Fibroblast of skin of left quadriceps (primary cell): ENCODE measurements at places on chromosomes 5 and 9.

DNA sequence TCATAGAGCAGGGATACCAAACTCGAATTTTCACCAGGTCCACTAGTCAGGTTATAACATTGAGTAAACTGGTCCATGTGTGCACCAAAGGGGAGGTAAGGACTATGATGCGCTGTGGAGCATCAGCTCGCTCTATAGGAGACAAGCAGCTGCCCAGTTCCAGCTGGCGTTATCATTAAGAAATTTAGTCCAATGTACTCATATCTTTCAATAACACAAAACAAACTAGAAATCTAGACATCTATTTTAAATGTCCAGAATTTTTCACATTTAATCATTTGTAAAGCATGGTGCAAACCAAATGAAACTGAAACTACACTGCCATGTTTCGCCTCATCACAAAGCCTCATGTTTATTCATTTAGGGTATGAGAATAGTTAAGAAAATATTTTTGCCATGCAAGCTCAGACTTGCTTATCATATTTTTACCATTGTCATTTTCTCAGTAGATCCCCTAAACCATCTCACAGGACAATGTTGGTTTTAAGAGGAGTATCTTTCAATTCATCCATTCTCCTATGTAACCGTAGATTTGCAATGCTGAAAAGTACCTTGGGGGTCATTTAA lies 50.9 kb downstream of the ZNF474 start:
- no peak for DNase-seq

- DNase-seq: no peak
These were observed 3.7 kb upstream of the DENND1A start for GRCh38 chr9:123933440-123934212.

DNA sequence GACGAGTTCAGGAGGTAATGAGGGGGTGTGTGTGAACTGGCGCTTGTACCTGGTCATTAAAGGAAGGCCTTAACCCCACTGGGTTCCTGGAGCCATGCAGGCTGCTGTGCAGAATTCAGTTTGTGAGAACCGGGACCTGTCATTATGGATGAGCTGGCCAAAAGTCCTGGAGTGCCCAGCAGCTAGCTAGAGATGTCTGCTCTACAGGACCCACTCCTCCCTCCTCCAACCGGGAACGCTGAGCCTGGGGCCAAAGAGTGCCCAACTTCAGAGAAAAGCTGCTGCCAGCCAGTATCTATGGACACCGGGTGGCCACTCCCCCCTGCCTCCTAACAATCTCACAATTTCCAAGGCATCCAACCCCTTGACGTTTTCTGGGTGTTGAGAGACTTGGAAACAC lies 1.2 kb downstream of the ENTREP1 start:
- no peak for DNase-seq

DNA sequence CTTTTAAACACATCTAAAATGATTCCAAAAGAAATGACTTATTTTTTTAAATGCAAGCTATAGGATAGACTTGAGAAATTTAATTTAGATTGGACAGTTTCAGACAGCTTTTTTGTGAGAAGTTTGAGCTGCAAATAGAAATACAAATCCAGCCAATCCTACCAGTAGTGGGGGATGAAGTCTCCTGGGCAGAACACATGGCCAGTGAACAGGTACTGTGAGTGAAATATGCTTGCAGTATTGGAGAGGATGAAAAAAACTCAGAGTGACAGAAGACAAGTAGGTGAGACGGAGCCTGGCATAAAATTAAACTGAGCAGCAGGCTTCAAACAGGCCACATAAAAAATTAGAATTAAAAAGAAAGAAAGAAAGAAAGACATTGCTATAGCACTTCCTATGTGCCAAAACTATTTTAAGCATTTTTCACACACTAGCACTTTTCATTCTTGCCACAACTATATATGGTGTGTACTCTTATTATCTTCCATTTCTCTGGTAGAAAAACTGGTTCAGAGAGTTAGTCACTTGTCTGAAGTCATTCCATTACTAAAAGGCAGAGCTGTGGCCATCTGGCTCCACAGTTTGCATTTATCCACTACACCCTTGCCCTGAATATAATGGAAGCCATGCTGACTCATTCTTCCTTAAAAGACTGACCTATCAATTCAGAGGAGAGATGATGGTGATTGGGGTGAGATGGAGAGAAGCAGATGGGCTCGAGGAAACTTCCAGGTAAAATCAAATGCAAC lies 310.2 kb upstream of the CTNND2 start:
- no peak for DNase-seq

DNA sequence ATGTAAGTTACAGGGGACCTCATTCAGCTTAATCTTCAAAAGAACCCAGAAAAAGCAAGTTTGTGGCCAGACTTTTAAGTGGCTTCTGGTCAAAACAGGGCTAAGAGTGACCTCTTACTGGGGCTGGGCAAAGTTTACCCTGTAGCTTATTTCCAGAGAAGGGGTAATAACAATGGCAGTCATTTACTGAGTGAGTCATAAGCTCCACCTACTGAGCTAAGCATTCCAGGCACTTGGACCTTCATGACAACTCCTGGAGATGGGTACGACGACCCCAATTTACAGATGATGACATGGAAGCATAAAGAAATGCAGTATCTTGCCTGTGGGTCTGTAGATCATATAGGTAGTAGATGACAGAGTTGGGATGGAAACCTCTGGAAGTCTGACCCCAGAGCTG lies 4.7 kb upstream of the GPR151 start:
- DNase-seq: no peak

DNA sequence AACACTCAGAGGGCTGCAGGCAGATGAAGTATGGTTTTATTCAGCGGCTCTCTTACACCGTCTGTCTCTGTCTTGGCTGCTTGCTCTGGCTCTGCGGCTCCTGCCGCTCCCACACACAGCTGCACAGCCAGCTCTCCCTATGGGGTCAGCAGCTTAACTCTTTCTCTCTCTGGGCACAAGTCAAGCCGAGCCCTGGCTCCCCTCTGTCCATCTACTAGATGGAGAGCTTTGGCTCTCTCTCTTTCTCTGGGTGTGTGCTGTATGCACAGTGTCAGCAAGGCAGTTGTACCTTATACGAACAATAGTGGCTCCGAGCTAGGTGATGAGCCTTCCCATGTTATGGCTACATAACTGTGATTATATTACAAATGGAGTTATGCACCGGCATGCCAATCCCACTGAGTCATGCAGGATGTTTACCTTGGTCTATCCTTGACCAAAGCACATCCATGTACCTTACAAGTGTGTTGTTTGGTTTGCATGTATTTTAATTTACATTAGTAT lies 19.3 kb upstream of the PPP2CA start:
- DNase-seq: no peak

DNA sequence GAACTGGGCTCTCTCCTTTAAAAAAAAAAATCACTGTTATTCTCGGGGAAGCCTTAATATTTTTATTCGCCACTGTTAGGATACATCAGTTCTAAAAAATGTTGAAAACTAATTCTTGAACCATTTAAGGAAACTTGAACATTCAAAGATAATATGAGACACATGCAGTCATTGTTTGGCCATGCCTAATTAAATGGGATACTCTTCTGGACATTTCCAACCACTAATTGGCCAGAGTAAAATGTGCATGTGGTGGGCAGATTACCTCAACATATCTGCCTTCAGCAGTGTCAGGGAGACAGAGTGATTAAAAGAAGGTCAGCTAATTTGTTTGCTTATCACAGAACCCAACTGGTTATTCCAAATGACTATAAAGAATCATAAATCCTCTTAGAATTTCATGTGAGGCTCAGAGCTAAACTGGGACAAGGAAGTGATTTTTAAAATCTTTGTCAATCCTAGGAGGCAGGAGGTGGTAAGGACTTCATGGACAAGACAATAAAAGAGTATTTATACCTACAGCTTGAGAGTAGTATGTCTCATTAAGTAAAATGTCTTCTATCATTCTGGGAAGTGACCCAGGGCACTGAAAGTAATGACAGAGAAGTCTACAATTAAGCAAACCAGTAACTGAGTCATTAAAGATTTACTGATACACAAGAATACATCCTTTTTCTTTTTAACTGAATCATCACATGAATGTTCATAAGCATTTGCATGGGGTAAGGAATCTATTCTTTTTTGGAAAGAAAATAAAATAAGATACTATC lies 242.9 kb upstream of the TRPM3 start:
- DNase-seq: peak; percentile 75

DNA sequence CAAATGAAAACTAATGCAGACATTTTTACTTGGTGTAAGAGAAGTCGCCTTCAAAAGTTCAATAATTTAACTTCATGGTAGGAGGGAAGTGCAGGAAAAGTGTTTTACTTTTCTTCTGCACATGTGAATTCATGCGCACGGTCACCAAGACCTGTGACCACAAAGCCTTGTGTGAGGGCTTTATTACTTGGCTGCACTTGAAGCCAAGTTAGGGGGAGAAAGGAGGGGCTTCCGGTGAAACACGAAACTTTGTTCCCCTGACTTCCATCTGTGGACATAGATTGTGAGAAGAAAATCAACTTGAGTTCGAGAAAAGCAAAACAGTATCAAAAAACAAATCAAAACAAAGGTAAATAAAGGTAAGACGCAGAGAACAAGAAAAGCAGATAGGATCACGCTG lies 239.9 kb downstream of the ROR2 start:
- no peak for DNase-seq

GRCh38 chr9:115625954-115626353 lies 508.0 kb upstream of the TNC start:
- no peak for DNase-seq

DNA sequence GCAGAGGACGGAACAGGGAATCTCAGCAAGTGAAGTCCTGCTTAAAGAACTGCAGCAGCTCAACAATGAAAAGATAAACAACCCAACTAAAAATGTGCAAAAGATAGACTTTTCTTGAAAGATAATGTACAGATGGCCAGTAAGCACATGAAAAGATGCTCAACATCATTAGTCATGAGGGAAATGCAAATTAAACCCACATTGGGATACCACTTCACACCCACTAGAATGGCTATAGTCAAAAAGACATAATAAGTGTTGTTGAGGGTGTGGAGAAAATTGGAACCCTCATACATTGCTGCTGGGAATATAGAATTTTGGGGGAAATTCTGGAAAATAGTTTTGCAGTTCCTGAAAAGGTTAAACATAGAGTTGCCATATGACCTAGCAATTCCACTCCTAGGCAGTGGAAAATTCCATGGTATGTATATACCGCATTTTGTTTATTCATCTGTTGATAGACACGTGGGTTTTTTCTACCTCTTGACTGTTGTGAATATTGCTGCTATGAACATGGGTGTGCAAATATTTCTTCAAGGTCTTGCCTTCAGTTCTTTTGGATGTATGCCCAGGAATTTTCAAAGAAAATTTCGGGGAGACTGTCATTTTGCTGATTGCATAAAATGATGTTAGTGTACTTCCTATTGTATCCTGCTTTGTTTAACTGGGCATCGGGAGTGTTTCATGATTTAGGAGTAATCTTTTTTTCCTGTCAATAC lies 7.2 kb downstream of the CNOT8 start:
- DNase-seq: no peak

- DNase-seq: no peak
These were observed 20.3 kb downstream of the MED27 start for GRCh38 chr9:132059361-132059760.

- DNase-seq: no peak
These were observed 26.7 kb downstream of the PAM start for GRCh38 chr5:102781786-102782185.

GRCh38 chr5:159878988-159879471 lies 37.3 kb upstream of the ADRA1B start:
- DNase-seq: peak; percentile 87

DNA sequence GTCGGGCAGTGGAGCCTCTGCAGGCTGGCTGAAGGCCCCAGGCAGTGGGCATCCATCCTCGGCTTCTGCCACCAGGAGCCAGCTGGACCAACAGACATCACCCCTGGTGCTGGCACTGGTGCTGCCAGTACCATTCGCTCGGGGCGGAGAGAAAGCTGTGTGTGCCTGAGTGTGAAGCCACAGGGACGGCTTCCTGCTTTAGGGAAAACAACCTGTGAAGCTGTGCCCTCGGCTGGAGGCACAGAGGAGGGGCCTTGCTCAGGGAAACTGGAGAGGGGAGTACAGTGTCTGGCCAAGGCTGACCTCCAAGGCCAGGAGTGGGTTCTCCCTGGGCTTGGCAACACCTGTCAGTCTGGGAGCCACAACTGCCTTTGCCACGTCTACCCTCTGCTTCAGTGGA lies 38.3 kb downstream of the NEK6 start:
- DNase-seq: no peak

DNA sequence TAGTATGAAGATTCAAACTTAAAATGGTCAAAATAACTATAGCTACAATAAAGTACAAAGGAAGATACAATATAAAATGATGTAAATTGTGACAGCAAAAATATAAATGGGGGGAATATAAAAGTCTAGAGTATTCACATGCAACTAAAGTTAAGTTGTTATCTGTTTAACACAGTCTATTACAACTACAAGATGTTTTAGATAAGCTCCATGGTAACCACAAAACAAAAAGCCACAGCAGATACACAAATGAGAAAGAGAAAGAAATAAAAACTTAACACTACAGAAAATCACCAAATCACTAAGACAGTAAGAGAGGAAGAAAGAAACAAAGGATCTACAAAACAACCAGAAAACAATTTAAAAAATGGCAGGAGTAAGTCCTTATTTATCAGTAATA lies 17.0 kb upstream of the SH3TC2 start:
- no peak for DNase-seq

DNA sequence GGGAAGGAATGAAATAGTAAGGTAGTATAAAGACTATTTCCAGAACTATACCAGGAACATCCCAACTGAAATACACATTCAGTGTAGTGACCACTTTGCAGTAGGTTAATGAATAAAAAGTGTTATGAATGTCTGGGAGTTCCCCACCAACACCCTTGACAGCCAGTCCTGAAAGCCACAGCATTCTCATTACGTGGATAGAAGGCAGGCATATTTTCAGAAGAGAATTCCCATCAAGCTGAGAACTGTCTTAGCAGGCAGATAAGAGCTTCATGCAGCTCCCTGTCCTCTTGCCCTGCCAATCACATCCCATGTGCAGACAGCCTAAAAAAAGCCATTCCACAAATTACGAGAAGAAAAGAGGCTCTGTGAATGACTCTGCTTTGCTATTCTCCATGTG lies 695.0 kb downstream of the DTWD2 start:
- DNase-seq: no peak

DNA sequence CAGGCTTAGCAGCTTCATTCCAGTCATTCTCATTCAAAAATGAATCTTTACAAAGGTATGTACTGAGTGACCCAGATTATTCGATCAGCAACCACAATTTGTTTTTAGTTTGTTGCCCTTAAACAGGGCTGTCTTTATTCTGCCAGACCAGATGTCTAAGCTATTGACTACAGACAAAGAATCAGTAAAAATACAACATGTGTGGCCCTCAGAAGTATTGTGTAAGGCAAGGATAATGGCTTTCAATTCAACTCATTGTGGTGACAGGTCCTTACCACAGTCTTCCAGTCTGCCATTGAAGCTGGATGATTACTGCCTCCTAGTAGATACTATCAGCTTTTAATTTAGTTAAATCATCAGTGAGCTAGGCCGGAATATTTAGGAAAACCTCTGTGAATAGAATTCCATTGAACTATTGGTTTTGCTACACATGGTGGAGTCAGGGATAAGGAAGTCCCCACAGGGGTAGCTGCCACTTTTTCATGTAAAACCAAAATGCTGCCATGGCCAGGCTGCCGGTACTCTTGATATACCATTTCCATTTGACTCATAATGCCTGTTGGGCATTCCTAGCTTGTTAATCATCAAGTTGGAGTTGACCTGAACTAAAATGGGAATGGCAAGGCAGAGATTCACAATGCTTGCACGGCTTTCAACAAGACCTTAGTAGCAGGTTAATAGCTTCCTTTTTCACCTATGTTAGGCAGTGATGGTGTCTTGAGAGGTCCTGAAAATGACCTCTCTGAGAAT lies 175.6 kb downstream of the MEF2C start:
- DNase-seq: no peak
